ENCODE measurements at places on chromosomes 5 and 9.

- no peak for DNase-seq
Observed at GRCh38 chr9:126738553-126738952, 66.3 kb upstream of the ZBTB43 start.

DNA sequence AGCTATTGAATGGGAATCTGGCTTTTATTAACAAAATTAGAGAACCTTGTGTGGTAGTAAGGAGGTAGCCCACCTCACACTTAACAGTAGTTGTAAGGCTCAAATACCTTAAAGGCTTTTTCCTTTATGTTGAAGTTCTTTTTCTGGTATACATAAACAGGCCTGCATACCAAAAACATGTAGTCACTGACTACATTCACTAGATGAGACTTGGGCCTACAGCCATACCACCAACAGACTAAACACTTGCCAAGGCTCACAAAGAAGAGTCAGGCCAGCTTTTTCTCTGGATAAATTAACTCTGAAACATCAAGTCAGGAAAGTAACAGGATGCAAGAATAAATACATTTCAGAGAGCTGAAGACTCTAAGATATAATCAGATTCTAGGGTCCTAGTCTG lies 78.6 kb upstream of the MPDZ start:
- DNase-seq, result no peak

GRCh38 chr5:113039229-113039933 lies 62.8 kb downstream of the DCP2 start:
- DNase-seq, result no peak

- no peak for DNase-seq
Observed at GRCh38 chr5:55993731-55994494, 850 bp downstream of the IL6ST start.

DNA sequence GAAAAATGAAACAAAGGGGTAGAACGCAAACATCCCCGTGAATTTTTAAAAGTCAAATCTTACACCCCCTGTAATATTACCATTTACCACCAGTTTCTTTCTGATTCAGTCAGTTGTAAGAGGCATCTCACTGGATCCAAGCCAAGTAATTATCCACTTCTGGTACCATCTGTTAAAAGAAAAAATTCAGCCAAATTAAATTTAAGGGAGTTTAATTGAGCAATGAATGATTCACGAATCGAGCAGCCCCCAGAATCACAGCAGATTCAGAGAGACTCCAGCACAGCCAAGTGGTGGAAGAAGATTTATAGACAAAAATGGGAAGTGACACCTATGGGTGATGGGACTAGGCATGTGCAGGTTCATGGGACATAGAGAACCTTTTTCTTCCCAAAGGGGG lies 29.9 kb upstream of the MTMR12 start:
- peak; percentile 34 for DNase-seq

GRCh38 chr9:120538339-120538738 lies 41.6 kb downstream of the CDK5RAP2 start:
- peak; percentile 78 for DNase-seq

DNA sequence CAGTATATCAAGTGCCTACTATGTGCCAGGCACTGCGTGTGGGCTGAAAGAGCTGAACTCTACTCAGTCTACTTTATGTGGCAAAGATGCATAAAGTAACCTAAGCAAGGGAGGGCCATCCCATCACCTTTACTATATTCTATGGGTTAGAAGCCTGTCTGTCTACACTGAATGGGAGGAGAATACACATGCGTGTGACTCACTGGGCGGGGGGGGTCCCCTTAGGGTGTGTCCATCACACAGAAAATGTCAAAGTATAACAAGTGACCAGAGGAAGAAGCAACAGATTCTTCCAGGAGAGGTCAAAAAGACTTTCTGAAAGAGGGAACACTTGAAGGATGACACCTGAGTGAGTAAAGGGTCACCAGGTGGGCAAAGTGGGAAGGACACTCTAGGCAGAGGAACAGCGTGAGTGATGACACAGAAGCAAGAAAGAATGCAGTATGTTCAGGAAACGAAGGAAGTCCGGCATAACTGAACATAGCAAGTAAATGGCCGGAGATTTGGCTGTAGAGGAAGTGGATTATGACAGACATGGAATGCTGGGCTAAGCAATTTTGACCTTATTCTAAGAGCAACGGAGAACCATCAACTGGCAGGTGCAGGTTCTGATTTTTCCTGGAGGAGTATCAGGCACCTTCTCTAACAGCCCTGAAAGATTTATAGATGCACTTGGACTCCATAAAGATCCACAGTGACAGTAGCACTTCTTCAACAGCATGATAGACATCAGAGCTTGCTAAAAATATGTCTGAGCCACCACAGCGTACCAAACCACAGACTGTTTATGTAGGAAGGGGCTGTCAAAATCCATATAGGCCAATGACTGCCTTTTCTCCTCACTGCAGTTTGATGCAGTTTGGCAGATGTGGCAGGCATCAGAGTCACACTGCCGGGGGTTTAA lies 8.0 kb upstream of the WHRN start:
- DNase-seq, result no peak

DNA sequence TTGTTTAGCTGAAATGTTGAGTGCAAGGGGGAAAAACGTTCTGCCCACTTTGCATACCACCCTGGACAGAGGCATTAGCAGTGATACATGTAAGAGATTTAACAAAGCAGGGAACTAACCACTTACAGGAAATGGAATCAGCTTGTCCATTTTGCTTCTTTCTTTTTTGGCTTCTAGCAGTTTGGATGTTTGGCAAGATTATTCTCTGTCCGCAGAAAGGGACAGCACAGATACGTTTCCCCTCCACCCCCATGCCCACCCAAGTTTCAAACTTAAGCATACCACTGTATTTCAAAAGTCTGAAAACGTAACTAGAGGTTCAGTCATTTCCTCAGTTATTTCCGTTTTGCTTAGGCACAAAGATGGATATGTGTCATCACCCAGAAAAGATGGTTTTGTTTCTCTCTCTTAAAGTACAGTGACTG lies 118.4 kb downstream of the GDNF start:
- no peak for DNase-seq

- DNase-seq, result no peak
Observed at GRCh38 chr5:149261246-149261645, 10.4 kb upstream of the AFAP1L1 start.

DNA sequence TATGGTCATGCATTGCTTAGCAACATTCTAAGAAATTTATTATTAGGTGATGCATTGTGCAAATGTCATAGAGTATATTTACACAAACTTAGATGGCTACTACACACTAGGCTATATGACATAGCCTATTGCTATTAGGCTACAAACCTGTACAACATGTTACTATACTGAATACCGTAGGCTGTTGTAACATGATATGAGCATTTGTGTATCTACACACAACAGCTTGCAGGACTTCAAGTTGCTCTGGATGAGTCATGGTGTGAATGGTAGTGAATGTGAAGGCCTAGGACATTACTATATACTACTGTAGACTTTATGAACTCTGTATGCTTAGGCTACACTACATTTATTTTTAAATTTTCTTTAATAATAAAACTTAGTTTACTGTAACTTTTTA lies 107.2 kb upstream of the MAMDC2 start:
- no peak for DNase-seq

DNA sequence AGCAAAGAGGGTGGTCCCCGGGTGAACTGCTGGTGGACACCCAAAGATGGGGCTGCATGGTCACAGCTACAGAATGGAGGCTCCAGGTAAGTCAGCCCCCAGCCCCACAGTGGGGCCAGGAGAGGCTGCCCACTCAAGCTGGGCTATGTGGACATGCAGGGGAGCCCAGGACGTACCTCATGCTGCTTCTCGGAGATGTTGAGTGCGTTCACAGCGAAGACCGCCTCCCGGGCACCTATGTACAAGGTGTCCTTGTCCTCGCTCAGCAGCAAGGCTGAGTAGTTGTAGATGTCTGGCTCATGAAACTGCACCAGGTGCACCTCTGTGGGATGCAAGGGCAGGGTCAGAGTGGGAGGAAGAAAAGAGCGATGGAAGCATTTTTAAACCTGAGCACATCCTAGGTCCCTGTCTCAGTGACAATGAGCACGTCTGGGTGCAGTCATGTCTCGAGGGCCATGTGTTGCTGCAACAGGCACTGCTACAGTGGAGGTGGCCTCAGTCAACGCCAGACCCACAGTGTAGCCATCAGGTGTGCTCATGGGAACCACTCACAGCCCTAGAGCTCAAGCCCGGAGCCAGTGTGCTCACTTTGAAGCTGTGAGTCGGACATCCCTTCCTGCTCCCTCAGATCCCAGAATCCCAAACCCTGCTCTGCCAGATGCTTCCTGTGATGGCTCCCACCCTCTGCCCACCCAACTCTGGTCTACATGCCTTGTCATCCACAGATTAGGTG lies 84.6 kb downstream of the SECISBP2 start:
- DNase-seq, result no peak

DNA sequence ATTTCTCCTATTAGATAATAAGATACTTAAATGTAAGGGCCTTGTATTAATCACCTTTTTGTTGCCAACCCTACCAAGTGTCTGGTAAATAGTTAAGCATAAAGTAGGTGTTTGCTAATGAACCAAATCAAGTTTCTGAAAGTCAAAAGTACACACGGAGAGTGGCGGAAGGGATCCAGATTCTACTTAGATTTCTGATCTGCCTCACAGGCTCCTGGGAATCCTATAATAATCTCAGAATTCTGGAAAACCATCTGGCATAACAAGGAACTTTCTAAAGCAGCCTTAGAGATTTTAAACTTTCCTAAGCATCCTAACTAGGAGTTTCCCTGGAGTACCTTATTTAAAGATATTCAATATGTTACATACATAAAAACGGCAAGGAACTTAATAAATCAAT lies 363.2 kb upstream of the SMC2 start:
- no peak for DNase-seq

GRCh38 chr5:10868956-10869355 lies 107.9 kb upstream of the DAP start:
- DNase-seq, result no peak

- DNase-seq, result no peak
Observed at GRCh38 chr5:75450069-75450468, 61.4 kb downstream of the CERT1 start.

GRCh38 chr9:33403941-33404787 lies 1.8 kb upstream of the AQP7 start:
- no peak for DNase-seq

DNA sequence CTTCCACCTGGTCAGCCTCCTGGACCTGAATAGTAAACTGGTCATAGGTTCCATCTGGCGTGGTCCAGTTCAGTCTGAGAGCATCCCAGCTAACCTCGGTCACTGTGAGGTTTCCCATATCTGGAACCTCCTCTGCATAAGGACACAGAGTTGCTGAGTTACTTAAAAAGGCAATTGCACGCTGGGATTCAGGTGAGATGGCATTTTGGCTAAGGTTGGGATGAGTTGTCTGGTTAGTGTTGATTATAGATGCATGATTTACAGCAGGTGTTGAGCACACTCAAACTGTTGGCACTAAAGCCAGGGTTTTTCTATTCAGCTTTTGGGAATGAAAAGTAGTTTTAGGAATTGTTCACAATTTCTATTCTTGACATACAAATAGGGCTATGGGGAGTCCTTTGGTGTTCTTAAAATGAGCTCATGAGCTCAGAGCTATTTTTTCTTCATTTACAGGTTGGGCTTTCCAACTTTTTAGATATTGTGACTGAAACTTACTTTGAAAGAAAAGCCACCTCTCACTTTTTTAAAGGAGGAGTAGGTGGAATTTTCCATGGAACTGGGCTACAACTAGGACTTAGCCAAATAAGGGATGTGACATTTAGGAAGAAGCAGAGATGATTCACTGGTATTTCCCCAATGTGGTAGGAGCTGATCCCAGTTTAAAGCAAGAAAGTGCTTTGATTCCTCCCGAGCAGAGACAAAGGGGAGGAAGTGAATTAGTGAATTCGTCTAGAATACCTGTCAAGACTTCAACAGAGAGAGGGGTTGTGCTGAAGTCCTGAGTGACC lies 54.7 kb downstream of the TNC start:
- no peak for DNase-seq
